ENCODE measurements at places on chromosomes 7 and 10.

- DNase-seq, result no peak
These were observed at the start of gene CALD1 for GRCh38 chr7:134778941-134779740. Gene CALD1, plus strand, starts transcription at chr7:134779634. Its CDS starts 88,100 bp downstream, at chr7:134867734.

GRCh38 chr10:73588656-73589055 lies 2.5 kb downstream of the USP54 start:
- DNase-seq, result no peak

DNA sequence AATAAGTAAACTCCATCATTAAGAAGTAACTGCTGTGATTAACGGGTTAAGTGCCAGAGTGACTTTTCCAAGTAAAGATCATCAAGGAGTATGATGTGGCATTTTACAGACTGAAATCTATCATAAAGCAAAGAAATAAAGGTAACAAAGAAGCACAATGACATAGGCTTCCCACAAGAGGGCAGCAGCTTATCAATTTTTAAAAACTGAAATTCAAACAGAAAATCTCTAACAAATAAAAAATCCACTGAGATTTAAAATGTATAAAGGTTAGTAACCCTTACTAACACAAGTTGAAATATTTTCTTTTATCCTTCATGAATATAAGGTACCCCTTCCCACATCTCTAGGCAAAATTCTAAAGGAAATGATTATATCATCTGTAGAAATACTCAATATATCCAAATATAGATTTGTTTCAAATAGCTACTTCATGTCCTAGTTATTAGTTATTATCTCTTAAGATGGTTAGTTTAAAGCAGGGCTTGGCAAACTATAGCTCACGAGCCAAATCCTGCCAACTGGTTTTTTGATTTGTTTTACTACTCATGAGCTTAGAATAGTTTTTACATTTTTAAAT lies 29.2 kb downstream of the FAM3C start:
- no peak for DNase-seq

DNA sequence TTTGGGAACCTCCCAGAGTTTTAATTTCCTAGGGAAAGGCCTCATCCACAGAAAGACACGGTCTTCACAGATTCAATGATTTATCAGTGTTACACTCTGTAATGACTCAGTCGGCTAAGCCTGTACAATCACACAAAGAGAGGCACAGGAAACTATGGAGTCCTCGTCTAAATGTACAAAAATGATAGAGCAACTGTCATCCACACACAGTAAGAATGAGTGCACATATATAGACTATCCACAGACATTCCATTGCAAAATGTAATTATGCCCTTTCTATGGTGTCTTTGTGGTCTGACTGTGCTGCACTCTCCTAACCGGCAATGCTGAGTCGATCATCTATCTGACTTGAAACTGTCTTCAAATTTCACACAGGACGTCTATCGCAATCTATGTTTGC lies 3.5 kb upstream of the NAMPT start:
- DNase-seq, result no peak

GRCh38 chr7:133489906-133490305 lies 237.0 kb downstream of the EXOC4 start:
- no peak for DNase-seq

- DNase-seq, result no peak
These were observed 5.6 kb downstream of the BAG3 start for GRCh38 chr10:119656760-119657159.

- no peak for DNase-seq
These were observed 15.4 kb downstream of the AKR1B1 start for GRCh38 chr7:134443396-134444070.

GRCh38 chr10:29816801-29817558 lies 182.2 kb upstream of the SVIL start:
- DNase-seq, result no peak

- DNase-seq, result no peak
These were observed 28.6 kb upstream of the SLC16A12 start for GRCh38 chr10:89563861-89564478.

- DNase-seq, result no peak
These were observed 191.5 kb upstream of the CELF2 start for GRCh38 chr10:10826125-10826524.

DNA sequence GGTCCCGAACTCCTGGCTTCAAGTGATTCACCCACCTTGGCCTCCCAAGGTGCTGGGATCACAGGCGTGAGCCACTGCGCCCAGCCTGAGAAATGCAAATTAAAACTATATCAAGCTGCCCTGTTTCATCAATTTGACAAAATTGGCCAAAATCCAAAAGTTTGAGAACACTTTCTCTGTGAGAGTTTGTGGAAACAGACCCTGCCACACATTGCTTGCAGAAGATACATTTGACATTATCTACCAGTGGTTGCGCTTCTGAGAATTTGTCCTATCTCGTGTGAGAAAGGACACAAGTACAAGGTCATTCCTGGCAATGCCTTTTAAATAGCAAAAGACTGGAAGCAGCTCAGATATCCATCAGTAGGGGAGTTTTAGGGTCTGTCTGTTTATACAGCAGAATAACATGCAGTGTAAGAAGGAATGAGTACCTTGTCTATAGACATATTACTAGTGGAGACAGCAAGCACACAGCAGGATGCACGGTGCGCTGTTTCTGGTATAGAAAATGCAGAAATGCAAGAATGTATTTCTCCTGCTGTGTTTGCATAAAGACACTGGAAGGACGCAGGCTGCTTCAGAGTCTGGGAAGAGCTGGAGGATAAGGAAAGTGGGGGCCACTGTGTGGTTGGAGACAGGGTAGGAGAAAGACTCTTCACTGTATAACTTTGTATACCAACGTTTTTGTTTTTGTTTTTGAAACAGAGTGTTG lies 4.3 kb downstream of the LHPP start:
- no peak for DNase-seq

DNA sequence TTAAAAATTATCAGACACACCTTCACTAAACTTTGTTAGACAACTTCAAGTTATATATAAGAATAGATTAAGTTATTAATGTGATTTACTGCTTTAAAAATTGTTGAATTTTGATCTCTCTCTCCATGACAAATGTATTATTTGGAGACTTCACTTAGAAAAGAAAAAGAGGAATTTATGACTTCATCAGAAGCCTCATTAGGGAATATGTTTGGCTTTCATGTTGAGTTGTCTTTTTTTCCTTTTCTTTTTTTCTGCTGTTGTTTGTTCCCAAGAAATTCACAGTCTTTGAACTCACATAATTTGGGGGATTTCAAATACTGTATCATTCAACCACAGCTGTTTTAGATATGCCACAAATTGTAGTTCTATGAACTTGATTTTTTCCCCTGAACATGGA lies 149.5 kb downstream of the PPP1R9A start:
- no peak for DNase-seq

GRCh38 chr10:133045556-133046389 lies 42.0 kb upstream of the ADGRA1 start:
- DNase-seq, result no peak

- no peak for DNase-seq
These were observed 40.9 kb upstream of the ELAPOR2 start for GRCh38 chr7:87100326-87100725.

DNA sequence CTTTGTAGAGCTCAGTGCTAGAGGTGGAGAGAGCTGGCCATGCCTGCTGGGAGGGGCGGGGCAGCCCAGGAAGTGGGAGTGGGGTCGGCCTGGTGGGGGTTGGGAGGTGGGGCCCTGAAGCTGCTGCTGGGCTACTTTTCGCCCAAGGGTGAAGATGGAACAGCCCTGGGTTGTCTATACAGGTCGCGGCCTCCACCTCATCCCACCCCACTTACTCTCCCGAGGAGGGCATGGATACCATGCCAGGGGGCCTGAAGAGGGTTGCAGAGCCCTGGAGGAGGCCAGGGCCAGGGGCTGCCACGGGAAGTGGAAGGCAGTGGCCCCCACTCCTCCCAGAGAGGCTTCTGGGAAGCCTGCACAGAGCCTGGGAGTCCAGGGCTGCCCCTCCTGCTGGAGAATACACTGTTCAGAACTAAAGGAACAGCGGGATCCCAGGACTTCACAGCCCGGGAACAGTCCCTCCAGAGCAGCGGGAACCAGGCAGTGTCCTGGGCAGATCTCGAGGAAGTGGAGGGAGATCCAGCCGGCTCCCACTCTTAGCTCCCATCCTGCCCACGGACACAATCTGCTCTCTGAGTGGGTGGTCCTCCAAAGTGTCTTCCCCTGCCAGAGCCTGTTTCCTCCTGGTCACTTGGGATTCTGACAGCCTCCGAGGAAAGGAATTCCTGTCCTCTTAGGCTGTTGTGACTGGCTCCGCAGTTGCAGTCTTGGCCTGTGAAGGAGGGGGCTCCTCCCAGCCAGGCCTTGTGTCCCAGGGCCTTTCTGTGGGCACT lies 23.5 kb downstream of the MAT1A start:
- DNase-seq, result no peak

DNA sequence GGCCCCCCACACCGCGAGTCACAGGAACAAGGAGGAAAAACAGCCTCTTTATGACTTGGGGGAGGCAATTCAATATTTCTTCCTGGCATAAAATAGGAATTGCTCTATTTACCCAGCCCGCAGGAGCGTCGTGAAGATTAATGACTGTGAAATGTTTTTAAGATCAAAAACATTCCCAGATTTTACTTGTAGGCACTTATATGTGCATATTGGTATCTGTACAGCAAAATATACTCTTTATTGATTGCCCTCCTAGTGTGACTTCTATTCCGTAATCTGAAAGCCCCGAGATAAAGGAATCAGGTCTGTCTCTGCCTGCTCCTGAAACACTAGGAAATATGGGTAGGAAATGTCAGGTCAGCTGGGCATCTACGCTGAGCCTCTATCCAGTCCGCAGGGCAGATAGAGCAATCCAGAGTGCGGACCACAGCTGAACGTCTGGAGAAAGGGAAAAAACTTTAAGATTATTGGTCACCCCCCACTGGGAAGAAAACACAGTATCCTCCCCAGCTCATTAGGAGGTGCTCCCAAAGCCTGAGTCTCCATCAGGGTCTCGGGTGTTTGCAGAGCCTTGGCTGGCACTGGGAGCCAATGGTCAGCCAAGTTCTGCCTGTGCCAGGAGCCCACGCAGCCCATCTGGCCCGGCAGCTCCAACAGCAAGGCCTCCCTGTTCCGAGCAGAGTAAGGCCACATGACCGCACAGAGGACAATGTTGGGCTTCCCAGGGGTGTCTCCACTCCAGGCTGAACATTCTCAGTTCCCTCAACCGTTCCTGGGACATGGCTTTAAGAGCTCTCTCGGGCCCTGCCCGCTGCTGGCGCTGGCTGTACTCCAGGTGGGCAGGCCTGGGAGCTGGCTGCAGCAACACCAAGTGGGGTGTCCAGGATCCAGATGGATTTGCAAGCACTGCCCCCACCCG lies 7.7 kb downstream of the CTBP2 start:
- no peak for DNase-seq

DNA sequence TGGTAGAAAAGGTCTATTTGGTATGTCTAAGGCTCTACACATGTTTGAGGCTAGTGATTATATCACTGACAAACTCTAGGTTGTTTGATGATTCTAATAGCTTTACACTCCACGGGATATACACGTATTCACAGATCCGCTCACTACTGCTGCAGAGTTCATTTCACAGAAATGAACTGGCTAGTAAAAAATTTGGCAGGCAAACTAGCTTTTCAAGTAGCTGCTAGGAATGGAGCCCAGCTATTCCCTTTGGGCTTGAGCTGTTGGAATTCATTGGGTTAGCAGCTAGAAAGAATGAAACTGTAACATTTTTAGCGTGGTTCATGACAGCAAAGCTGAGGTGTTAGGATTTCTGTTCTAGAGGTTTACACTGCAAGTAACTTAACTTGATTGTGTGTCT lies 37.6 kb downstream of the R3HCC1L start:
- no peak for DNase-seq

- DNase-seq, result no peak
These were observed 1.3 kb downstream of the THSD7A start for GRCh38 chr7:11830582-11831155.

DNA sequence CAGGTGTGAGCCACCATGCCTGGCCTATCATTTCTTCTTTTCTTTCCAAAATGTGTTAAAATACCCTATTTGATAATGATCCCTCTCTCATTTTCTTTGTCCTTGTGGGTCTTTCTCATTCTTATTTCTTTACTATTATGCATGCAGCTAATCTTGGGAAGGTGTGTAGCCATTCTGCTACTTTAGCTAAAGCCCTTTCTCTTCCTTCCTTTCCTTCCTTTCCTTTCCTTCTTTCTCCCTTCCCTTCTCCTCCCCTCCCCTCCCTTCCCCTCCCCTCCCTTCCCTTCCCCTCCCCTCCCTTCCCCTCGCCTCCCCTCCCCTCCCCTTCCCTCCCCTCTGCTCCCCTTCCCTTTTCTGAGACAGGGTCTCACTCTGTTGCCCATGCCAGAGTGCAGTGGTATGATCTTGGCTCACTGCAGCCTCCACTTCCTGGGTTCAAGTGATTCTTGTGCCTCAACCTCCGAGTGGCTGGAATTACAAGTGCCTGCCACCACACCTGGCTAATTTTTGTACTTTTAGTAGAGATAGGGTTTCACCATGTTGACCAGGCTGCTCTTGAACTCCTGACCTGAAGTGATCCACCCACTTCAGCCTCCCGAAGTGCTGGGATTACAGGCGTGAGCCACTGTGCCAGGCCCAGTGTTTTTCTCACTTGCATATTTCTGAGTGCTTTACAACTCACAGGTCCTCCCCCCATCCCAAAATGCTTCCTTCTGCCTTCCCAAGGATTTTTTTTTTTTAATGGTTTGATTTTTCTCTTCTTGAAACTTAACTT lies 42.3 kb downstream of the HIP1 start:
- no peak for DNase-seq

DNA sequence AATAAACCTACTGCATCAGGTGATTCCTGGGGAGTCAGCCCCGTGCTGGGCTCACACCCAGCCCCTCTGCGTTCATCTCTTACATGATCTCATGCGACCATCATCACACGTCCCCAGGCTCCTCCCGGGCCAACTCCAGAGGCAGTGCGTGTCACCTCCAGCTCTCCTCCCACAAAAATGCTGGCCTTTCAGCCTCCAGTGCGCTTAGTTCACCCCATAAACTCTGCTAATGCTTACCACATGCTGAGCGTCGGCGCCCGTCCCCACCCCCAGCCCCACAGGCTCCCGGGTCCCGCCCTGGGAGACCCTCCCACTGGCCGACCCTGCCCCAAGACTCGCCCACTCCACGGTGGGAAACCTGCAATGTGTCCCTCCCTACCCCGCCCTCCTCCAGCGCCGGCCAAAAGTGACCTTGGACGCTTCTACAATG lies 816 bp upstream of the SDK1 start:
- DNase-seq, result no peak

- DNase-seq, result no peak
These were observed 2.9 kb downstream of the IFIT3 start for GRCh38 chr10:89330537-89331212.

All from CD4-positive, alpha-beta T cell treated with Interleukin-1 beta for 1 hour (primary cell).